ENCODE measurements at places on chromosomes 7 and 10. TPM values are rescaled to one million over a fixed set of nuclear protein-coding genes. Genes with fewer than 3 reads are reported as not detected.

DNA sequence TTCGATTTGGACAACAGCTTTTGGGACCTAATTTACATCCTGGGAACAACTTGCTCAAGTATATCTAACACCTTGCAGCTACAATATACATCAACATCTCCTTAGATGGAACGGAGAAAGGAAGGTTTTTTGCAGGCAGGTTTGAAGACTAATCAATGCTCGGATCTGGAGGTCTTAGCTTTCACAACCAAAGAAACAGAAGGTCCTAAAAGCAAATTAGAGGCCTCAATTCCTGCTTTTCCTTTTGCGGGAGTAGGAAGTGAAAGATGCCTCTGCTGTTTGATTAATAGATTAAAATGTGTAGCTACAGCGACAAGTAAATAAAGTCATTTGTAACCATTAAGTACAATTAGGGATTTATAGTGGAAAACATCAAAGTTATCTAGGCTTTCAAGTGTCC, 3.7 kb upstream of the SP8 start:
- no peak for DNase-seq

DNA sequence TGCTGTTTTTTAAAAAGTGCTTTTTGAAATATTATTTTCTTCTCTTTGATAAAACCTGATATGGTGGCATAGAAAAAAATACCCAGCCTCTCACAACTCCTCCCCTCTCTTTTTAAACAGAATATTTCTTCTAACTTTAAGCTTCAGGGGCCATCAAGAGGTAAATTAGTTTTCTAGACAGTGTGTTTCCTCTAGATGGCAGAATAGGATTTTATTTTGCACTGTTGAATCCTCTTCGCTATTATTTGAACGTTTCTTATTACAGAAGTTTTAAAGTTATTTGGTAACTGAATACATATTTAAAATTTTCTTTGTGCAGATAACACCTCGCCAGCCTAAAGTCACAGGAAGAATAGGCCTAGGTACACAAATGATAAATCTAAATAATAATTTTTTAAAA, 30.3 kb downstream of the ARL5B start:
- DNase-seq: peak; percentile 57

DNA sequence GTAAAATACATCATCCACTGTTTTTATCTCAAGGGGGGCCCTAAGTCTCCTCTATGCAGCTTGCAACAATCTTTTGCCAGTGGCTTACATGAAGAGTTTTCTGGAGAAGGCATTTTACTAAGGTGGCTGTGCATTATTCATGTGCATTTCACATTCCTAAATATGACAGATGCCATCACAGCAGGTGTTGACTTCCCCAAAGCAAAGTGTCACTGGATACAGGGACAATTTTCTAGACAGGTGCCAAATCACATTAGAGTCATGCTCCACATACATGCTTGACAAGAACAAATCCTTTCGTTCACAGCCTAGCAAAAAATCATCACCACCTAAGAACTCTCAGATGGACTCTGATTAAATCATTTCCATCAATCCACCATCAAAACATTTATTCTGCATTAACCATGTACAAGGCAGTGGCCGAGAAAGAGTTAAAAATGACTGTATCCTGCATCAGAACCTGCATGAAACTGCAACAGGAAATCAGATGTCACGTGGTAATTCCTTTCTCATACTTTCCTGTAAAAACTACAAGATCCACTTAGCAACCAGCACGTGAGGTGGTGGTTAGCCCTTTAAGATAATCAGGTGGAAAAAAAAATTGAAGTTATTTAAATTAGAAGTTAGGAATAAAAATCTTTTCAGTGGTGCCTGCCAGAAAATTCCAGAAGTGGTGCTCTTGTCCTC, 88.2 kb upstream of the AFAP1L2 start:
- DNase-seq: peak; percentile 64

GRCh38 chr7:75892634-75893272, 13.9 kb downstream of the RHBDD2 start:
- DNase-seq: no peak

- no peak for DNase-seq
Measured at GRCh38 chr7:71173955-71174354, 42.0 kb downstream of the GALNT17 start.

GRCh38 chr7:14195871-14196270, 206.4 kb upstream of the ETV1 start:
- DNase-seq: no peak

DNA sequence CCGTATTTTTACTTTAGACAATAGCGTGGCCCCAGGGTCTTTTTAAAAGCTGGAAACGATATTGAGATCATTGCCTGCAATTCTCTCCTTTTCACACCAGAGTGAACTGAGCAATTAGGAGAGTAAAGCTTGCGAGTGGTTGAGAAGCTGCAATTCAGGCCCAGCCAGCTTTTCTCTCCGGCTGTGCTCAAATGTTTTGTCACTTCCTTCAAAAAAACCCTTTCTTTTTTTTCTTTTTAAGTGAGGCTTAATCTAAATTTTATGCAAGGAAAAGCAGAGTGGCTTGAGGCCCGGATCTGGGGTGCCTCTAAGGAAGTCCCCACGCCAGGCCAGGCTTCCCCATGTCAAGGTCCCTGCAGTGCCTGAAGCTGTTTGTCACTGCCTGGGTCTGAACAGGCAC, 433.9 kb downstream of the GLRX3 start:
- DNase-seq: no peak

DNA sequence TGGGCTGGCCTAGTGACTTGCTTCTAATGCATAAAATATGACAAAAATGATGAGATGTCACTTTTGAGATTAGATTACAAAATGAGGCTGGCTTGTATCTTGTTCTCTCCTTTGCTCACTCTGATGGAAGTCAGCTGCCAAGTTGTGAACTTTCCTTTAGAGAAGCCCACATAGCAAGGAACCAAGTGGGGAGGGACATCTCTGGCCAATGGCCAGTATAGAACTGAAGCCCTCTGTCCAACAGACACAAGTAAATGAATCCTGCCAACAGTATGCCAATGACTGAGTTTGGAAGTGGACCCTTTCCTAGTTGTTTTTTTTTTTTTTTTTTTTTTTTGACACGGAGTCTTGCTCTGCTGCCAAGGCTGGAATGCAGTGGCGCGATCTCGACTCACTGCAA, 3.3 kb downstream of the ZC3HC1 start:
- DNase-seq: no peak

- no peak for DNase-seq
Measured at GRCh38 chr7:105496521-105496920, 25.6 kb downstream of the PUS7 start.

GRCh38 chr10:89101943-89102342, 105.2 kb downstream of the CH25H start:
- no peak for DNase-seq

DNA sequence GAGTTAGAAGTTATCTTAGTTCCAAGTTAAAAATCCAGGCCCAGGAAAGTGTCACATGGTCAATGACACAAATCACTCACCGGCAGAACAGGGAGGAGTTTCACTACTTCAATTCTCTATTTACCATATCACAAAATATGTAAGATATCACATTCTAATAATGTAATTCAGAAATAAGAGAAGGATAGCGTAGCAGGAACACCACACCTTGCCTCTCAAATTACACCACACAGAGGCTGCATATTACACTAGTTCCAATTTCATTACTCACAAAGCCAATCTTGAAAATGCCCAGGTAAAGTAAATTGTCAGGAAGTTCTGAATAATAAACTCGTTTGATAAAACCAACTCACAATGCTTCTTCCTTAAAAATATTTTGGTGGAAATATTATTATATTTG, 169.2 kb downstream of the CTTNBP2 start:
- no peak for DNase-seq

DNA sequence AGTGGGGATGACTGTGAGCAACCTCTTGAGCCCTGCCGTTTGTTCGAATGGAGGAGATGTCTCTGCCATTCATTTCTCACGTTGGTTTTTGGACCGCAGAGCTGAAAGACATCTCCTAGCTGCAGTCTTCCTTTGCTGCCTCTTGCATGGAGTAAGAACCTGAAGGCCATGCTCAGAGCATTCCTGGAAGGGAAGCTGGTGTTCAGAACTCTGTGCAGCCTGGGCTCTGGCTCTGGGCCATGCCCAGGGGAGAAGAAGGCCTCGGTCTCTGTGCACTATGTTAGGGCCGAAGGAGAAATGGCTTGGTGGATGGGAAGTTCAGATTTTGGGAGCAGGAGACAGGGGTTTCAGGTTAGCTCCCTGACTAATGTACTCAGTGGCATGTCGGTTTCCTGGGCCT, 22.9 kb downstream of the SFTPD start:
- no peak for DNase-seq

DNA sequence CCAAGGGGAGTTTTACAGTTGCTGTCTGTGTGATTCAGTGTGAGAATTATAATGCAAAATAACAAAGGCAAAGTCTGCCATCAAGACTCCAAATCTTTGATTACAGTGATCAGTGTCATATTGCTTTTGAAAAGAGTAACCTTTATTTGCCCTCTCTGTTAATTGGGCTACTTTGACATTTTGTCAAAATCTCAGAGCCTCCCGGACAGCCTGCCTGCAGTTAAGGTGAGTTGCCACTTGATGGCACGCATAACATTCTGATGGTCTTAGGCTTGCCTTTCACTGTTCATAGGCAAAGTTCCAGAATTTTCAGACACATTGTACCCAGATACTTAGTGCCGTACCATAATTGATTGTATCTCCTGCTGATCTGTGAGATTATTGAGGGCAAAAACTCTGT, 253.5 kb downstream of the ABCA13 start:
- peak; percentile 81 for DNase-seq

DNA sequence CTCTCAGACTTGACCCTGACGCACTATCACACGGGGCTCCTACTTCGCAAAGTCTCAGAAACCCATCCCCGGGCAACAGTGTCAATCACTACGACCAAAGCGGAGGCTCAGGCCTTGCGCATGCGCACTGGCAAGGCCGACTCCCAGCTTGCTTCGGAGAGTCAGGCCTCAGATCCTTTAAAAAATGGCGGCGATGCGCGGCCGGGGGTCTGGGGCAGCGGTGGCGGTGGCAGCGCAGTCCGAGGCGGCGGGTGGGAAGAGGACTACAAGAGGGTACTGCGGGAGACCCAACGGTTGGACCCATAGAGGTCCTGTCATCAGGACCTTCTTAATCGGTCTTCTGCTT, 196.9 kb downstream of the ZNF716 start:
- DNase-seq: no peak

DNA sequence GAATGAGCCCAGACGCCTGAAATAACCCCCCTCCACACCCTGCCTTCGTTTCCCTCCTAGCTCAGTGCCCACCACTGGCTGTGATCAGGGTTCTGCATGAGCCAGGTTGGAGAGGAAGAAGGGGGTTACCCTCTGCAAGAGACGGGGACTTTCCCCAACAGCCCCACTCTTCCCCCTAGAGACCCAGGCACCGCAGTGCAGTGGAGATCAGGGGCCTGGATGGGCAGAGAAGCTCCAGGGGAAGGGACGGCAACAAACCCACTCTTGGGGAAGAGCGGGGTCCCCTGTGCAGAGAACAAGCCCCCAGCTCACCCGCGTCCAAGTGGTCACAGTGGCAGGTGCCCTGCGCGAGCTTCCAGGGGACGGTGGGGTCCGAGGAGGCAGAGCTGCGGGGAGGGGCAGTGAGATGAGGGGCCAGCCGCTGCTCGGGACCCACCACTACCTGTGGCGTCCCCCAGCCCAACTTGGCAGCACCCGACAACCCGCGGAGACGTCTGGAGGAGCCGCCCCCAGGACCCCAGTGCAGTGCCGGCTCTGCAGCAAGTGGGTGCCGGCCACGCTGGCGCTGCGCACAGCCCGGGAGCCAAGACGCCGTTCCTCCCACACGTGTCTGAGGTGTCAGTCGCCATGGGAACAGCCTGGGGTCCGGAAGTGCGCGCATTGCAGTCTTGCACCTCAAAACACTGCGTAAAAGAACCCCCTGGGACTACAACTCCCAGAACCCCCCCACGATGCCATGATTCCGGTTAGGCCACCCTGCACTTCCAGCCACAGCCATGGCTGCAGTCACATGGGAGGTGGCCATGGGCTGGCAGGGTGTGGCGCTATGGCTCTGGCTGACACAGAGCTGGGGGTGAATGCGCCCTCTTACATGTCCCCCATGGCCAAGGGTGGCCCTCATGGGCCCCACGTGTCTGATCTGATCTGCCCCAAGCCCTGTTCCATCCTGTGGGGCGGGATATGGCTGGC, 45.8 kb upstream of the WIPI2 start:
- DNase-seq: no peak

DNA sequence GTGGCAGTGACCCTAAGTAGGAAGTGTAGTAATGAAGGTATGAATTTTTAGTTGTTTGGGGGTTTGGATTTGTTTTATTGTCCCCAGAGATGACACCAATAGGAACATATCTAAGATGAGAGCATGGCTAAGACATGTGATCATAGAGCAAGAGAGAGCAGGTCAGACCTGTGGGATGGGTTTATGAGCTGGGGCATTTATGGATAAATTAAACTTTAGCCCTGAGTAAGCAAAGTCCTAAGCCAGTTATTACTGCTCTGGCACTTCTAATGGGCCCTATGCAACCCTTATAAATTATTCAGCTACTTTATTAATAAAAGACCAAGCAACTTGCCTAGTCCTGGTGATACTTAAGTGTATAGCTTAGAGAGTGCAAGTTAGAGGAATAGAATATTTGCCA, 85.1 kb downstream of the LRRC4 start:
- DNase-seq: no peak

The BTBD16 gene
- not detected for total RNA-seq

The EIF3A gene
- 90.7 TPM for total RNA-seq

The A1CF gene
- total RNA-seq: not detected

The SLC26A3 gene
- total RNA-seq: not detected

The PLA2G12B gene
- total RNA-seq: not detected

The TMEM139 gene
- total RNA-seq: not detected

The ANKRD61 gene
- total RNA-seq: 0.22 TPM

The ABCA13 gene
- not detected for total RNA-seq

The ADARB2 gene
- not detected for total RNA-seq
